ENCODE measurements at places on chromosomes 16 and 17. TPM values are rescaled to one million over a fixed set of nuclear protein-coding genes. Genes with fewer than 3 reads are reported as not detected.

The TBC1D3E gene
- not detected for total RNA-seq

- peak; percentile 55 for DNase-seq
Measured at GRCh38 chr17:31787857-31788570, 71.0 kb downstream of the COPRS start.

- no peak for DNase-seq
Measured at GRCh38 chr17:79490530-79490929, 120.3 kb downstream of the RBFOX3 start.

The CD300LG gene
- total RNA-seq, result 1.5 TPM

The PRSS8 gene
- total RNA-seq, result 312 TPM

- DNase-seq, result no peak
Measured at GRCh38 chr16:87165885-87166284, 151.3 kb downstream of the C16orf95 start.

GRCh38 chr17:63701868-63702720 is 2.2 kb upstream of the LIMD2 start:
- DNase-seq, result peak; percentile 37

The NACA2 gene
- not detected for total RNA-seq

- DNase-seq, result no peak
Measured at GRCh38 chr17:8791910-8792270, 7.3 kb downstream of the MFSD6L start.

The SGCA gene
- 23.5 TPM for total RNA-seq

- no peak for DNase-seq
Measured at GRCh38 chr17:49734515-49735490, 27.0 kb upstream of the SLC35B1 start.

DNA sequence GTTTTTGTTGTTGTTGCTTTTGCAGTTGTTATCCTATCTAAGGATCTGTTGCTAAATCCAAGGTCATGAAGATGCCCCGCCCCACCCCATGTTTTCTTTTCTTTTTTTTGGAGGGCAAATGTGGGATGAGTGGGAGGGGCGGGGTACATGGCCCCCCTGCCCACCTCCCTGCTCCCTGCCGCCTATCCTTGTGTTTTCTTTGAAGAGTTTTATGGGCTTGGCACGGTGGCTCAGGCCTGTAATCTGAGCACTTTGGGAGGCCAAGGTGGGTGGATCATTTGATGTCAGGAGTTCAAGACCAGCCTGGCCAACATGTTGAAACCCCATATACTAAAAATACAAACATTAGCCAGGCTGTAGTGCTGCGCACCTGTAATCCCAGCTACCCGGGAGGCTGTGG is 18.8 kb upstream of the GOSR1 start:
- DNase-seq, result no peak

GRCh38 chr17:2302778-2303203 is 794 bp downstream of the SMG6 start:
- no peak for DNase-seq

- DNase-seq, result no peak
Measured at GRCh38 chr16:27928542-27928941, 135.0 kb downstream of the GSG1L start.

- no peak for DNase-seq
Measured at GRCh38 chr16:77844801-77845200, 56.4 kb downstream of the VAT1L start.

DNA sequence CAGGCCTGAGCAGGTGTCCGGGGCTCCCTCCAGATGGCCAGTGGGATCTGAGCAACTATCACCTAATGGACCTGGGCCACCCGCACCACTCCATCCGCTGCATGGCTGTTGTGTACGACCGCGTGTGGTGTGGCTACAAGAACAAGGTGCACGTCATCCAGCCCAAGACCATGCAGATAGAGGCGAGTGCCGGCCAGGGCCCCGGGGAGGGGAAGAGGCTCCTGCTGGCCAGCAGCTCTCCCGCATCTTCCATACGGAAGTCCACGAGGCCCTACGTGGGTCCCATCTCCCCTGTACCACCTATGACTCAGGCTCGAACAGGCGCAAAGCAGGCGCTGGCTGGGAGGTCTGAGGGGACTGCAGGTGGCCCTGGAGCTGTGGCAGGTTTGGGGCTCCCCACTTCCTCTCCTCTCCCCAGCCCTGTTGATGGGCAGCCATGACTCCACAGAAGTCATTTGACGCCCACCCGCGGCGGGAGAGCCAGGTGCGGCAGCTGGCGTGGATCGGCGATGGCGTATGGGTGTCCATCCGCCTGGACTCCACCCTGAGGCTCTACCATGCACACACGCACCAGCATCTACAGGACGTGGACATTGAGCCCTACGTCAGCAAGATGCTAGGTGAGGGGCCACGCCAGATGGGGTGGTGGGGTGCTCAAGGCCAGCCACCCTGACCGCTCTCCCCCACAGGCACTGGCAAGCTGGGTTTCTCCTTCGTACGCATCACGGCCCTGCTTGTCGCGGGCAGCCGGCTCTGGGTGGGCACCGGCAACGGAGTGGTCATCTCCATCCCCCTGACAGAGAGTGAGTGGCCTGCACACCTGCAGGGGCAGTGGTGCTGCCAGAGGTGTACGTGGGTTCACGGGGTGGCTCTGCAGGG is 4.0 kb downstream of the NME3 start:
- DNase-seq, result no peak

The FBXL20 gene
- total RNA-seq, result 31.8 TPM

The TNS4 gene
- 0.23 TPM for total RNA-seq

The SMPD3 gene
- 225 TPM for total RNA-seq

- DNase-seq, result peak; percentile 96
Measured at GRCh38 chr17:81034779-81035520, at the start of gene BAIAP2. Gene BAIAP2, plus strand, starts transcription at chr17:81035151. Its CDS starts 104 bp downstream, at chr17:81035255.

DNA sequence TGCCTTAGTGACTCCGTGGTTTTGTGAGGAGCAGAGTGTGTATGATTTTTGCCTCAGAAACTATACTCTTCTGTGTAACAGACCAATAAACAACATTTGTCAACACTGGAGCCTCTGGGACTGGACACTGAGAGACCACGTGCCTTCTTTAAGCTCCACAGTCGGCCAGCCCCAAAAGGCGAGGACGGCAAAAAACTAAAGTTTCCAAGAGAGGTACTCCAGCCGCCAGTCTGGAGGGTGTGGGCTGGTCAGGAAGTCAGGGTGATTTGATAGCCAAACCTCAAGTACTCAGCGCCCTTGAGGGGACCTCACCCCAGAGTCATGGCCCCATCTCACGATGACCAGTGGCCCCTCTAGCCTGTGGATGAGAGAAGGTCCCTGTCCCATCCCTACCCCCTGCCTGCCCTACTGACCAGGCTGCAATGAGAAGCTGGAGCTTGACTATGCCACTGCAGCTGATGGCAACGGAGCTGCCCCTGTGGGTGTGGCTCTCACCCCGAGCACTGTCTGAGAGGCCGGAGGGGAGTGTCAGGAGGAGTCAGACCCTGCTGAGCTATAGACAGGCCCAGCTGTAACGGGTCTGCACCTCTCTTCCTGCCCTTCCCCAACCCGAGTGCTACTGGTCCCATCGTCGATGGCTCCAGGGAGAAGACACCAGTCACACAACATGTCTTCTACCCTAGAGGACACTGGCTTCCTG is 19.8 kb downstream of the MNT start:
- DNase-seq, result no peak

GRCh38 chr16:56915336-56916119 is 16.4 kb upstream of the HERPUD1 start:
- DNase-seq, result no peak

DNA sequence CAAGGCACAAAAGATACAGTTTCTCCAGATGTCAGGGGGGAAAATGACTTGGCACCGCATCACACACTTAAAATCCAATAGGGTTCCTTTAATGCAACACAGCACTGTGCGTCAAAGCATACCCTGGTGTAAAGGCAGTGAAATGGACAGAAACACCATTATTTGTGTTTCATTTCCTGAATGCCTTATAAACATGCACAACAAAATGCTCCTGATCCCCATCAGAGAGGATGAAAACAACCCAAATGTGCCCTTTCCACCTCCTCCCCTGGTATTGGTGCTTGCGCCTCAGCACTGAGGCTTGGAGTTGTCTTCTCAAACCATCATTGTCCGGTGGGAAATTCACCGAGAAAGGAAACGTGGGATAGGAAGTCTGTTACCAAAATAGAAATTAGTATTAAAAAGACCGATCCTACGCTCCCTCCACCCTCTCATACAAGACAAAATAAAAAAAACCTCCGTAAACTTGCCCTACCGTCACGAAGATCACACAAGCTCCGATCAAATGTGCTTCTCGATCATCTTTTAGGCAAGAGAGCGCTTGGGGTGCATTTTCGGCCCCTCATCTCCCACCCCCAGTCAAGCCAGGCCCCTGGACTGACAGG is 722 bp downstream of the CDC27 start:
- DNase-seq, result no peak

- DNase-seq, result no peak
Measured at GRCh38 chr17:38400286-38400685, 28.0 kb upstream of the ARHGAP23 start.

The MYH8 gene
- not detected for total RNA-seq

The ZNF750 gene
- total RNA-seq, result not detected

The CCL16 gene
- 0.35 TPM for total RNA-seq

The SYCE1L gene
- 2.3 TPM for total RNA-seq

DNA sequence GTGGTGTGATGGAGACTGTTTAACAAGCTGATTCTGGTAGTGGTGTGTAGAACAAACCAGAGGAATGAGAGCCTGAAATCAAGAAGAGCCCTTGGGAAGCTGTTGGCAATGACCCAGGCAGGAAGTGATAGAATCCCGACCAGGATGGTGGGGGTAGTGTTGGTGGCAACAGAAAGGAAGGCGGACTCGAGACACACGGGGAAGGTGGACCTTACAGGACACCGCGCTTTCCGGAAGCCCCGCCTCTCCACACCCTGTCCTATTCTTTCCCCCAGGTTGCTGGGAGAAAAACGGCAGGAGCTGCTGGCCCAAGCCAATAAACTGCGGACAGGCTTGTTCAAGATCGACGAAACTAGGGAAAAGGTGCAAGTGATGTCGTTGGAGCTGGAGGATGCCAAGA is 30.0 kb upstream of the KDM6B start:
- DNase-seq, result peak; percentile 29

DNA sequence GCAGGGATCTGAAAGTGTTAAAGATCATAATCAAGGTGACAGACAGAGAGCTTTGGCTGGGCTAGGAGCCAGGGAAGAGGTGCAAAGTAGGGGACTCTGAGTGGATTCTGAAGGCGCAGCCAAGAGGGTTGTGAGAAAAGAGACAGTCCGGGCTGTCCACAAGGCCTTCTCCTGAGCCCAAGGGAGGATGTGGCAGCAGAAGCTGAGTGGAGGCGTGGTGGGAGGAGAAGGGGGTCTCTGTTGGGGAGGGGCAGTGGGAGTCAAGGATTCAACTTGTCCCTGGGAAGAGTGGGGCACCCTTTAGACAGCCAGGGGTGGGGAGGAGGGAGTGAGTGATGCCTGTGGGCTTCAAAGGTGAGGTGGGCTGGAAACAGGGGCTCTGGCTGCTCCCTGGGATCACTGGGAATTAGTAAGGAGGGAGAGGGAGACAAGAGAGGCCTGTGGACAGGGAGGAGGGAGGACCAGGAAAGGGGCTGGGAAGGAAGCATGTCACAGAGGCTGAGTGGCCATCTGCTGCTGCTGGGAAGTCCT is 10.6 kb downstream of the CES1 start:
- no peak for DNase-seq

DNA sequence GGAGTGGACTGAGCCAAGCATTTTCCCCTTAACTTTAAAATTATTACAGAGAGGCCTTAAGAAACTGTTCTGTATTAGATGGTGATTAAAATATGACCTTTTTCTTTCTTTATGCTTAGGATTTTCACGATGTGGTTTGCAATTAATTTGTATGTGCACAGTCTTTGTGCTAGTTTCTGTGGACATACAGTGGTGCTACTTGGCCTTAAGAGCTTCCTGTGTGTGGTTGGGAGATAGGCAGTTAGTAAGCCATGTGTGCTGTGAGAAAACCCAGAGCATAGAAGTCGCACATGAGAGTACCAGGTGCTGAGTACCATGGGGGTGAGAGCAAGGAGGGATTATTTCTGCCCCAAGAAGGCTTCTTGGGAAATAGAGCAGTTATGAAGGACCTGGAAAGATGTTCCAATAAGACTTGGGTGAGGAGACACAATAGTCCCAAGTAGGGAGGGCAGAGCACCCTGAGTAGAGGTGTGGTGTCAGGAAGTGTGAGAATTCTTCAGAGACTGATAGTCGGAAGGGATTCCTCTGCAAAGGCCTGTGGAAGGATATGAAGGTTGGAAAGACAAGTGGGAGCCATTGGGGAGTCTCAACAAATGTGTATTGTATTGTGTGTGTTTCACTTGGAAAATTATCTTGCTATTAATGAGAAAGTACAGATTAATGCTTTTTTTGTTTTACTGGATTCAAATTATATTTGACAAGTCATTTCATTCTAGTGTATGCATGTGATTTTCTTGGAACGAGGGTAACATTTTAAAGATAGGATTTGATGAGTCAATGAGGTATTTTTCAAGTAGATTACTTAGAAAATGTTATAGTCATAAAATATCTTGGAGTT is 239.9 kb downstream of the PRKCA start:
- DNase-seq, result no peak

GRCh38 chr17:55659661-55660060 is 63.0 kb downstream of the TMEM100 start:
- no peak for DNase-seq

DNA sequence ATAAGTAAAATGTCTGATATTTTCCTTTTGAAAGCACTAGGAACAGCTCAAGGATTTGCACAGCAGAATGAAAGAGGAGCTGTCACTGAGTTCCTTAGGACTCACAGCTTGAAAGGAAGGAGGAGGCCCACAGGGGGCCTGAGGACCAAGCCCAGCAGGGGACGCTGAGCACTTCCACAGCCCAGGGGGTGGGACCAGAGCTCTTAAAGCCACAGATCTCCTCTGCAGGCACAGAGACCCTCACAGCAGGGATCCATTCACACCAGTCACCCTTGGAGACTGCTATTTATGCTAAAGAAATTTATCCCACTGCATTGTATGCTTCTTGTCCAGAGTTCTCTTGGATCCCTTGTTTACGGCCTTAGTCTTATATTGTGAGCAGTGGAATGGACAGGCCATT is 253.3 kb downstream of the STX8 start:
- DNase-seq, result no peak

All from mucosa of gallbladder (tissue), 1 donor.